ENCODE measurements at places on chromosomes 7 and 10.

DNA sequence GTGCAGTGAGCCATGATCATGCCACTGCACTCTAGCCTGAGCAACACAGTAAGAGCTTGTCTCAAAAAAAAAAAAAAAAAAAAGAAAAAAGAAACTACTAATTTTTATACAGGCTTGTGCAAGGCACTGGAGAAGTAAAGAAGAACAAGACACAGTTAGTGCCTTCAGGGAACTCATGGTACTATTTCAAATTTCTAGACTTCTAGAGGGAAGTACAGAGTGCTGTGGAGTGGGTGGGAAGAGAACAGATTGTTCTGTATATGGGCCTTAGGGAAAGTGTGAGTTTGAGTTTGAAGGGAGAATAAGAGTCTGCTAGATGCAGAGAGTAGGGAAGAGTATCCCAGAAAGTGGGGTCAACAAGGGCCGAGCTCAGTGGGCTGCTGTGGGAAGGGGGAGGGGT, 234.8 kb downstream of the PHTF2 start:
- DNase-seq = no peak

DNA sequence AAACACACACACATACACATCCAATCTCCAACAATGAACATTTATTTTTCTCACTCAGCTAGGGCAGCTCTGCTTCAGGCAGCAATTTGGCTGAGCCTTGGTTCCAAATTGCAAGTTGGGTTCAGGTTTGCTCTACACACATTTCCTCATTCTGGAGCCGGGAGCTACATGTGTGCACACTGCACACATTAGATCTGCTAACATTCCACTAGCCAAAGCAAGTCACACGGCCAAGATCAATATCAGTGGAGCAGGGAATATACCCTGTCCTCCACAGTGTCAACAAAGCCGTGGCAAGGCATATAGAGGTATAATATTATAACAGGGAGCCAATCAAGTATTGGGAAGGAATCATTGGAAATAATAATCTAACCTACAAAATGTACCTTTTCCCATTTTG, 57.5 kb upstream of the PPP1R3C start:
- DNase-seq = no peak

- no peak for DNase-seq
These were observed 84.2 kb upstream of the FAM133B start for GRCh38 chr7:92674379-92674778.

DNA sequence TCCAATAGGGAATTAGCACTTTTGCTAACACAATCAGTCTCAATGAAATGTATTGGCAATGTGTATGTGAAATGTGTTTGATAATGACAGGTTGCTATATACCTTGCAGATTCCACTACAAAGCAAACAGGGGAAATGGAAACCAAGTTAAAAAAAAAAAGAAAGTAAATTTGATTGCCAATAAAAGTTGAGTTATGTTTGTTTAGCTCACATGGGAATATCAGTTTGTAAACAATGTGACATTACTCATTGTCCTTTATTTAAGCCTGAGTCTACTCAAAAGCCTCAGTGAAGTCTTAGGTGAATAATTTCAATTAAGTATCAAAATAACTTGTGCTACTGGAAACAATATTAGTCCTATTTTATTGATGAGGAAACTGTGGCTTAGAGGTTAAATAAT, 285.2 kb downstream of the CACNA2D1 start:
- DNase-seq = no peak

- no peak for DNase-seq
These were observed 71.5 kb downstream of the XPNPEP1 start for GRCh38 chr10:109851616-109852474.

DNA sequence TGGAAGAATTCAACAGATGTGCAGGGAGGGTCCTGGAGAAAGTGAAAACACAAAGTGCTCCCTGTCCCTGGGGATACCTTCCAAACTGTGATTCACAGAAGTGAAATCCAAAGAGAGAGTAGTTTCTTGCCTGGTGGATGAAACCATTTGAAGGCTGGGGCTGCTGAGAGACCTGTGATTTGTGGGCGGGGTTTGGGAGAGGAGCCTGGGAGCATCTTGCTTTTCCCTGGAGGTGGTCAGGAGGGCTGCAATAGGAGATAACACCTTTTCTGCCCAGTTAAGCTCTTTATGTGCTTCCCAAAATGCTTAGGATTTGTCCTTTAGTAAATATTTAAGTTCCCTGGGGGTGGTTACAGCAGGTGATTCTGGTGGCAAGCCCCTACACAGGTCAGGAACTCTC, 105.3 kb upstream of the TPK1 start:
- DNase-seq = no peak

- no peak for DNase-seq
These were observed 354.2 kb downstream of the DNAJB6 start for GRCh38 chr7:157690833-157691585.

- DNase-seq = no peak
These were observed 68.5 kb downstream of the HK1 start for GRCh38 chr10:69346776-69347175.

DNA sequence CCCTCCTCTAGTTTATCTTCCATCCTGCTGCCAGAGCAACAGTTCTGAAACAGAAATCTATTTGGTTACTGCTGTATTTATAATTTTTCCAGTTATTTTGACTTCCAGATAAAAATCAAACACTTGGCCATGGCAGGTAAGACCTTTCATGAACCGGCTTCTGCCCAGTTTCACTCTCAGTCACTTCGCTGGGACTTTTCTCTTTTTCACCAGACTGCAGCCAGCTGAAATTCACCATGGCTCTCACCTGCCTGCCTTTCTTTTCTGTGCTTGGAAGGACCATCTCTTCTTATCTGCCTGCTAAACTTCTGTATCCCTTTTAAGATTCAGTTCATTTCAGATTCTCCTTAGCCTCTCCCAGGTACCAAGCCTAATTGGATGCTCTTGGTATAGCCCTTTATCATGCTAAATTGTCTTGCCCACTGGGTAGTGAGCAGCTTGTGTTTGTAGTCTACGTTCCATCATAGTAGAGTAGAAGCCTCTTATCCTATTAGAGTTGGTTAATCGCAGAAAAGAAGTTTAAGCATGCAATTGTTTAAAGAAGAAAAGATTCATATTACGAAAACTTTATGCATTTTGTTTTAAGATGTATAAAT, 71.7 kb downstream of the TAF3 start:
- no peak for DNase-seq

- no peak for DNase-seq
These were observed 164.9 kb upstream of the EEPD1 start for GRCh38 chr7:35988105-35988504.

GRCh38 chr10:114751856-114752255, 69.7 kb upstream of the FHIP2A start:
- DNase-seq = no peak

- no peak for DNase-seq
These were observed 90.1 kb downstream of the ABCC2 start for GRCh38 chr10:99872367-99873162.

- DNase-seq = peak; percentile 15
These were observed 41.4 kb upstream of the ANTXRL start for GRCh38 chr10:46245381-46245900.

- no peak for DNase-seq
These were observed 162.3 kb upstream of the CSTF2T start for GRCh38 chr10:51861731-51862130.

DNA sequence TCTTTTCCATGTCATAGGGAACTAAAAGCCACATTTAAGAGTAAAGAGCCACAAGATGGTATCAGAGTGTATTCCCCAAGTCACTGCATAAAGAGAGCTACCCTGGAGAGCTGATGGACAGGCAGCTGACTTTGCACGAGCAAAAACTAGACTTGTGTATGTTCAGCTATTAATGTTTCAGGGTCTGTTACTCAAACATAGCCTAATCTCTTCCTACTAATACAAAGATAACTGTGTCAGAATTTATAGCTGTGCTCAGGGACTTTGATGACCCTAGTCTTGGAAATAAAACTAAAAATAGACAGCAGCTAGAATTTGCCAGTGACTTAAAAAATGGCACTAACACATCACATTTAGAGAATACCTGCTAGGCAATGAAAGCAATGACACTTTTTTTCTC, 45.5 kb upstream of the LRRTM3 start:
- DNase-seq = no peak

DNA sequence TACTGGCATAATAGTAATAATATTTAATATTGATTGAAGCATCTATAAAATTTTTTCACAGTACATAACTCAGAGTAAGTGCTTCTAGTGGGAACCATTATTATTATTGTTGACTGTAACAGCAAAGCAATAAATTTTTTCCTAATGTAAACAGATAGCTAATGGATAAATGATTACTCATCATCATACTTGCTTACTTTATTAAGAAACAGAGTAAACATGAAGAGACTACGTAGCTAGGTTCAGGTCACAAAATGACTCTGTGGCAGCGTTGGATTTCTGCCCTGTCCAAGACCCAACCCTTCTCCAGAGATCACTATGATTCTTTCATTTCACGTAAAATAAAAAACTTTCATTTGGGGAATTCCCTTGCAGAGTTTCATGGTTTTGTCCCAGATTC, 8.3 kb upstream of the ABCB5 start:
- DNase-seq = no peak

GRCh38 chr10:17113346-17113745, 16.3 kb downstream of the CUBN start:
- no peak for DNase-seq

DNA sequence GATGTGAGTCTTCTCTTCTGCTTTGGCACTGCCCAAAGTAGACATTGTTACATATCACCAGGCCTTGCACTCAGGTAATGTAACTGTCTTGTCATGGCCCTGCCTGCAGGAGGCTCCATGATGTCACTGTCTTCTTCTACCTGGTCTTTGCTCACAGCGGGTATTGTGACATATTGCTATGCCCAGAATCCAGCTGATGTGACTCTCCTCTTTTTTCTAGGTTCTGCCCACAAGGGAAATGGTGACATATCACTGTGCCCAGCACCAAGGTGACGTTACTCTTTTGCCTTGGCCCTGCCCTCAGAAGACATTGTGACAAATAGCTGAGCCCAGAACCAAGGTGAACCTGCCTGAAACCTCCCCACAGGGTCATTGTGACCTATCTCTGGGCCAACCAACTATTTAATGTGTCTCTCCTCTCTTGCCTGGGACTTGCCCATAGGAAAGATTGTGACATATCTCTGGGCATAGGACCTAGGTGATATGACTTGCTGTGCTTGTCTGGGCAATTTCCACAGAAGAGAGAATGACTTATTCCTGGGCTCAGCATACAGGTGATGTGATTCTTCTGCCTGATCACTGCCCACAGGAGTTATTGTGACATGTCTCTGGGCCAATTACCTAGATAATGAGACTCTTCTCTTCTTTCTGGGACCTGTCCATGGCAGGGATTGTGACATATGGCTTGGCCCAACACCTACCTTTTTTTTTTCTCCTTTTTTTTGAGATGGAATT, 26.5 kb upstream of the ZNF107 start:
- DNase-seq = no peak

GRCh38 chr7:85213500-85213899, 26.6 kb upstream of the SEMA3D start:
- DNase-seq = no peak

GRCh38 chr10:73167458-73167782, 388 bp downstream of the ECD start:
- DNase-seq = peak; percentile 25

DNA sequence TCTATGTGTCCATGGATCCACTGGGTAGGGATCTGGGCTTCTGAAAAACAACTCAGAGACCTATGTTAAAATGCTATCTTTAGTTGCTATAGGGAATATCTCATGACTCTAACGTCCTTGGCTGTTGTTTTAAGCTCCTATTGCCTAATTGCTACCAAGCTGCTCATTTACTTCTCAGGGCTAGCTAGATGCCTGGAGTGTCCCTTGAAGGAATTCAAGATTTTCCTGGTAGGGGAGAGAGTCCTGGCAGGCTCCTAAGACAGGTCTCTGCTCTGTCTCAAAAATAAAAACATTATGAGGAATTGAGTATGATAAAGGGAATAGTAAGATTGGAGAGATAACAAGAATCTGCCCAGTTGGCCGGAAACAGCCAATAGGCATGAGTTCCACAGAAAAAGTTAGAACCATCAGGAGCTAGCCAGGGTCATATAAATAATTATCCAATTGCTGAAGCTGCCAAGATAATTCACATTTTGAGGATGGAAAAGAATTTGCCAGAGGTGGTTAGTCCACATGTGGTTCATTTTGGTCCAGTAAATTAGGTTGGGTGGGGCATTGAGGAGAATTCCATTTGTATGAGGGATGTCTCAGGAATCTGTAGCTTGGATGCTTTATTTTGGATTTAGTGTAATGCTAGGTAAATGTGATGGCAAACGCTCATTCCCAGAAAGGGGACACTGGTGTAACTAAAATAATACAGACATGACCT, 362.7 kb upstream of the VSTM2A start:
- no peak for DNase-seq

DNA sequence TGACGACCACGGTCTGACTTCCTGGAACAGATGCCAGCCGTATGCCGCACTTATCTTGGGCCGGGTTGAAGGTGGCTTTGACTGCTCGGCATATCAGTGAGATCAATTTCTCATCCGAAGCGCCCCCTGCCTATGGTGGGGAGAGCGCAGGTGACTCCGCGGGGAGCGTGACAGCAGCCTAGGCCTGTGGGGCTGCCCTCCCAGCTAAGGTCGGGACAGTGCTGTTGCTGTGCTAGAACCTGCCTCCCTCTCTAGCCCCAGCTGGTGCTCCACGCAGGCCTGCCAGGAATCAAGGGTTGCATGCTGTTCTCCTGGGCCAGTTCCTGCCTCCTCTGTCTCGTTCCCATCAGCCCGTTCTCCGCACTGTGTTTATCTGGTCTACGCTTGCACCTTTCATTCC, 49.8 kb downstream of the PODXL start:
- DNase-seq = no peak

DNA sequence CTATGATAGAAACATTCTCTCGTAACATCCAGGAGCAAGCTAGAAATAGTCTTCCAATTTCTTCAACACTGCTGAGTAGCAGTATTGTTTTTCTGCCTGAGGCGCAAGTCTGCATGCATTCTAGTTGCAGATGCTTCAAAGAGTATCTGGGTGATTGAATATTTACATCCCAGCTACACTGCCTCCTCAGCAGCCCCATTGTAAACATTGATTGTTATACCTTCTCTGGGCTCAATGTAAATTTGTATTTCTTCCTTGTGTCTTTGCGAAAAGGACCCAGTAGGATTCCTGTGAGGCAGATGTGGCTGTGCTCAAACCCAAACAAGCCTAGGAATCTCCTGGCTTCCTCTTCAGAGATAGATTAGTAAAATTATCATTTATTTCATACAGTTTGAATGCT, 320.7 kb downstream of the CDC14C start:
- no peak for DNase-seq

DNA sequence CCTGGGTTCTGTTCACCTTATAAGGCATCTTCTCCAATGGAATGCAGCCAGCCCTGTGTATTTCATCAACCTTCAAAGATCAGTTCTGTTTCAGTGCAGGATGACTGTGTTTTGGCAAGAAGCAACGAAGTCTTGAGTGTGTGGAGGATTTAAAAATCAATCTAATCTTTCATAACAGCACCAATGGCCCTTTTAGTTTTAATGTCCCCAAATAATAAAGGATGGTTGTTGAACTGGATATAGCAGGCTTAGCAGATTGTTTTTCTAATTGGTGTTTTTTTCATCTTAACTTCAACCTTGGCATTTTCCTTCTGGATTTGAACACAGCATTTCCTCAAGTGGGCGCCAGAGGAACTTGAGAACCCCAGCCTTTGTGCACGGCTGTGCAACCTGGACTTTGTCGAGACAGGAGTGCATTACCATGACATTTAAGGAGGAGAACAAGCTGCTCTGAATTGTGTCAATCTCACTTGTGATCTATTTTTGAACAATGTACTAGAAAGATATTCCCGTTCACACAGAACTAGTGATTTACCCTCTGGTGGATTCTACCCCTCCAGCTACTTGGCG, 313.3 kb upstream of the AKR1E2 start:
- peak; percentile 9 for DNase-seq

- no peak for DNase-seq
These were observed 136.7 kb downstream of the EGFR start for GRCh38 chr7:55155351-55156117.
